ENCODE measurements at places on chromosomes 7 and 10.

GRCh38 chr10:6563731-6564130 lies 16.3 kb downstream of the PRKCQ start:
- no peak for DNase-seq

- no peak for DNase-seq
Measured at GRCh38 chr10:84321902-84322301, 6.5 kb upstream of the CCSER2 start.

GRCh38 chr7:876972-877311 lies 588 bp downstream of the GET4 start:
- no peak for DNase-seq

DNA sequence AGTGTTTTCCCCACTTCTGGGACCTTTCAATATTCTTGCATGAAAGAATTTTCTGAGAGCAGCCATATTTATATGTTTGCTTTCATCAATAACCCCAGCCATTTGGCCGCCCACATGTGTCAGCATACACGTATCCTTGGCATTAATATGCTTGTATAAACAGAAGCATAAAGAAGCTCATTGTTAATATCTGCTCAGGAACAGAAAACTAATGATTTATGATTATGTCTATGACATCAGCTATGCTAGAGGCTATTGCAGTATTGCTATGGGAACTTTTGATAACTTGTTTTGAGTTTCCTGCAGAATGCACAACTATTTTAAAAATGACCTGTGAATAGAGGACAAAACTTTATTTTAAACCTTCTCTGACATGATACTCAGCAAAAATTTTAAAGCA lies 300.9 kb upstream of the MTPN start:
- DNase-seq = no peak

- no peak for DNase-seq
Measured at GRCh38 chr10:489330-489729, 200.1 kb downstream of the DIP2C start.

DNA sequence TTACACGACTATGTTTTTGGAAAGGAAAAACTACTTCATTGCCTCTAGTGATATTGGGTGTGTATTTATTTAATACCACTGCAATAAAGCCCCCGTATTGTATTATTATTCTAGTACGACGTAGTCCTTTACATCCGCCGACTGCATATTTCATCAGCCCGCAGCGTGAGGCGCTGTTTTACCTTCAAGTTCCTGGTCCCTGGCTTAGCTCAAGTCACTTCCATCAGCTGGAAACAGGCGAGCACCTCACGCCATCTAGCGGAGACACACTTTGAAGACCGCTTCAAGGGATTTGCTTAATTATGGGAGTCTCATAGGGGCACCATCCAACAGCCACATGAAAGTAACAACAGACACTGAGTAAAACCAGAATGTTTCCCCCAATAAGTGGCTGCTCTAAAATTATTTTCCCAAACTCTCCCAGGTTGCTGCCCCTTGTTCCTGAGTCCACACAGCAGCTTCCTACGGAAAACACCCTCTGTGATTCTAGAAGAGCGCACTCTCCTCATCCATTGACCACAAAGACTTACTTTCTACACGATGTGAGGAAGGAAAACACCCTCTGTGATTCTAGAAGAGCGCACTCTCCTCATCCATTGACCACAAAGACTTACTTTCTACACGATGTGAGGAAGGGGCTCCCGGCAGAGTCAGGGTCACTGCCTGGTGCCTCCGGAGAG lies 15.7 kb upstream of the ITIH2 start:
- peak; percentile 76 for DNase-seq

GRCh38 chr7:111763221-111763801 lies 201.0 kb upstream of the IMMP2L start:
- peak; percentile 12 for DNase-seq

DNA sequence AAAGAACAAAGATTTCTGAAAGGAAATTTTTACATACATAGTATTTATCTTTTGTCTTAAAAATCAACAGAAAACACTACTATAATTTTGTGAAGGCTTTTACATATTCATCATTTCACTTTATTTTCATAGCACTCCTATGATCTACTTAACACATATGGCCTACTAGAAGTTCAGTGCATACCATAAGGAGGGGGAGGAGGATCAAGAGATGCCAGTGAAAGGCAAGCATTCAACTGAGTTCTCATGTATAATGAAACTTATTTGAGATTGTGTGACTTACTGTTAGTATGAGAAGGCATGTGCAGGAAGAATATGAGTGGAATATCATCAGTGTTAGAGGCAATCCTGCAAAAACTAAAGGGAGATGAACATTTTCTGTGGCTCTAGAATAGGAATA lies 10.6 kb downstream of the BRAF start:
- DNase-seq = no peak

- no peak for DNase-seq
Measured at GRCh38 chr10:77685432-77685831, 47.8 kb upstream of the KCNMA1 start.

DNA sequence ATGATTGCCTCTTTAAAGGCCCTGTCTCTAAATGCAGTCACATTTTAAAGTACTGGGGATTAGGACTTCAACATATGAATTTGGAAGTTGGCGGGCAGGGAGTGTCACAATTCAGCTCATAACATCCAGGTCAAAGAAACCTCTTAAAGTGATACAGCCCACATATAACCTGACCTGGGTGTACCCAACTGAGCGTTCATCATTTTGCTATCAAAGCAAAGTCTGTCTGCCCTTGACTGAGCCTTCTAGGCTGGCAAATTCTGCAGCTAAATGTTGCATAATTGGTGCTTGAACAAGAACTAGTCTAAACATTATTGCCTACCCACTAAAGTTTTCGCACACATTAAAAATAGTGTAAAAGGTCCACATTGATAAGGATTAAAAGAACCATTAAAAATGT lies 3.7 kb downstream of the MSRB2 start:
- DNase-seq = no peak

DNA sequence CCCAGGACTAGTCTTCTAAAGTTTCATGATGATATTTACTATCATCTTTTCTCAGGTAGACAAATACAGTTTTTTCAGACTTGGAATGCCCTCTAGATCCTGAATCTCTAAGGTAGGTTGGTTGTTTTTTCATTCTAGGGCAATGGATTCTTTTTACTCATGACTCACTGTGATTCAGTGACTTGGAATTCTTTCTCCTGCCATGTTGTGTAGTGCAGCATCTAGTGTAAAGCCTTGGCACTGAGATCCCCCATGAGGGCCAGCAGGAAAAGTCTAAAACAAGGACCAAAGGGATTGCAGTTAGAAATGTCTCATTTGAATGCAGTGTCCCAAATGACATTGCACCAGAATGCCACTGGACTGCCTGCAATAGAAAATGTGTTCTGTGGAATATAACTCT lies 430.4 kb downstream of the NEBL start:
- DNase-seq = no peak

DNA sequence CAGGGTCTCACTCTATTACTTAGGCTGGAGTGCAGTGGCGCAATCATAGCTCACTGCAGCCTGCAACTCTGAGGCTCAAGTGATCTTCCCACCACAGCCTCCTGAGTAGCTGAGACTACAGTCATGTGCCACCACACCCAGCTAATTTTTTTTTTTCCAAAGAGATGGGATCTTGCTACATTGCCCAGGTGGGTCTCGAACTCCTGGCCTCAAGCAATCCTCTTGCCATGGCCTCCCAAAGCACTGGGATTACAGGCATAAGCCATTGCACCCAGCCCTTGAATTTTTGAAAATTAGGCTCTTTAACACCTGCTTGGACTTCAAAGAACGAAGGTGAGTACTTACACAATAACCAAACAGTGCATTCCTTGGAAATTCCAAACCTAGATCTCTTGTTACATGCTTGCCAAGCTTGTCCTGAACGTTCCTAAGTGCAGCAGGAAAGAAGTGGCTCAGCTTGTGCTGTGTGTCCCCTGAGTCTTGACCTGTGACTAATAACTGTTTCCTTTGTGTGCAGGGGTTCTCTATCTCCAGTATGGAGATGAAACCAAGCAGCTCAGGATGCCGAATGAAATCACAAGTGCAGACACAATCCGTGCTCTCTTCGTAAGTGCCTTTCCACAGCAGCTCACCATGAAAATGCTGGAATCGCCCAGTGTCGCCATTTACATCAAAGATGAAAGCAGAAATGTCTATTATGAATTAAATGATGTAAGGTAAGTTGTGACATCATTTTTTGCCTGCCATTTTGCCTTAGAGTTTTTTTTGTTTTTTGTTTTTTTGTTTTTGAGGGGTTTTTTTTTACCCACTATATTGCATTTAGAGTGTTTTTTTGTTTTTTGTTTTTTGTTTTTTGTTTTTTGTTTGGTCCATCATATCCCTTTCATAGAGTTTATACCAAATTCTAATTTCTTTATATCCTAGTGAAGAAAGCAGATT lies 223.8 kb downstream of the KIAA1217 start:
- no peak for DNase-seq

GRCh38 chr10:119268428-119268827 lies 61.1 kb downstream of the GRK5 start:
- no peak for DNase-seq

DNA sequence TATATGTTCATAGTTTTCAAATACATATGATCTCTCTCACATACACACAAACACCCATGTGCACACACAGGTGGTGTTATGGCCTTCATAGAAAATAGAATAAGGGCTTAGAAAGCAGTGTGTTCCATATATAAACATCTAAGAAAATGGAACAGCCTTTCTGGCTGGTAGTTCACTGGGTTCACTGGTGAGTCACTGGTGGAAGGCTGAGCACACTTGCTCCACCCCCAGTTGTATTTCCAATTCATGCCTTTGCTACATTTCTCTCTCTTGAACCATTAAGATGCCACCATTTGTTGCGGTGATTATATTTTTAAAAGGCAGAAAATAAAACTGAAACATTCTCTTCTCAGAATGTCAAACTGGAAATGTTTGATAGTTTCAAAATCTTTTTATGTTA lies 252.1 kb downstream of the GLI3 start:
- no peak for DNase-seq

GRCh38 chr10:36577126-36577525 lies 548.3 kb upstream of the ANKRD30A start:
- no peak for DNase-seq

GRCh38 chr10:32065856-32066255 lies 9.6 kb upstream of the KIF5B start:
- no peak for DNase-seq

GRCh38 chr7:140624392-140625191 lies 16.0 kb downstream of the DENND2A start:
- no peak for DNase-seq

DNA sequence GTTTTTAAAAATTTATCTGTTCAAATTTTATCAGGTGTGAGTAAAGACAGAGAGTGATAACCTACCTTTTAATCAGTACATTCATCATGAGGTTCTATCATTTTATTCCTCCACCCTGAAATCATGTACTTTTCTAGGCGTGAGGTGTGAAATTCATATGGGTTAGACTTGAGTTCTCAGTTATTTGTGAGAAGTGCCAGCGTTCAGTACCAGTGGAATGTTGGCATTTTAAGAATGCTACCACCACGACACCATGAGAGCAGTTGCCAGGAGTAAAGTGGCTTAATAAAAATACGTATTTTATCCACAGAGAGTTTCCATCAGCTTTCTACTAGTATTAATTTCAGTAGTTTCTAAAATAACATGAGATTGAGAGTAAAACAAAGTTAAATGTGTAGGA lies 104.1 kb upstream of the FERD3L start:
- DNase-seq = no peak

DNA sequence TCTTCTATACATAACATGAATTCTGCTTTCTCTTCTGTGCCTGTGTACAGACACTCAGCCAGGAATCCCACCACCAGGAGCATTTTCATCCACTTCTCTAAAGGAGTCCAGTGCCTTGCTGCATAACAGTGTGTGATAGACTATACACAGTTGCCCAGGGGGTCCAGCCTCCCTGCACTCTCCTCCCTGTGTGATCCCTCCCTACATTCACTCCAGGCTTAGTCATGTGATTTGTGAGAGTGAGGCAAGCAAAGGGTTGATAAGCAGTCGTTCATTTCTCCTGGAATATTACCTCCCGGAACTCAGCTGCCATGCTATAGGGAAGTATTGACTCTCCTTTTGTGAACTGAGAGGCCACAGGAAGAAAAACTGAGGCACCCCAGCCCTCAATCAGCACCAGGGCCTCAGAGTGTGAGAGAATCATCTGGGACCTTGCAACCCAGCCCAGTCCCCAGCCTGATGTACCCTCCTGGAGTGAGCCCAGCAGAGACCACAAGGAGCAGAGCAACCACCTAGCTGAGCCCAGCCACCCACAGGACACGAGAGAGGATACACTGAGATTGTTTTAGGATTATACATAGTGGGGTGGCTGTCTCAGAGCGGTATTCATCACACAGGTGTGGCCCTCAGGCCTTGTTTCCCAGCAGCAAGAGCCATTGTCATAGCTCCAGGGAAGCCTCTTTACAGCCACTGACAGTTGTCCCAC lies 45.0 kb upstream of the EEPD1 start:
- DNase-seq = no peak

DNA sequence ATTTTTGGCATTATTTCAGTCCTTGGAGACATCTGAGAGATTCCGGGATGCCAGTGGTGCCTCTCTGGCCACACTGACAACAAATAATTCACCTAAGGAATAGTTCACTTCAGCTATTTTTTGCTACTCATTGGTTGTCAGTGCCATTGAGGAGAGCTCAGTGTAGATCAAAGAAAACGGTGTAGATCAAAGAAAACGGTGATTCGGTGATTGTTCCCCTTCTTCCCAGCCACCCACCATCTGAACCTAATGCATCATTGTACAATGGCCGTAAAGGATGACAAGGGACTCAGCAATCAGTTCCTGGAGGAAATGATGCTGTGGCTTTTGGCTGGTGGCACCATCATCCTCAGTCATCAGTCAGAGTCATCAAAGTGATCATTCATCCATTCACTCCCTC lies 80.6 kb downstream of the PTPRZ1 start:
- no peak for DNase-seq

DNA sequence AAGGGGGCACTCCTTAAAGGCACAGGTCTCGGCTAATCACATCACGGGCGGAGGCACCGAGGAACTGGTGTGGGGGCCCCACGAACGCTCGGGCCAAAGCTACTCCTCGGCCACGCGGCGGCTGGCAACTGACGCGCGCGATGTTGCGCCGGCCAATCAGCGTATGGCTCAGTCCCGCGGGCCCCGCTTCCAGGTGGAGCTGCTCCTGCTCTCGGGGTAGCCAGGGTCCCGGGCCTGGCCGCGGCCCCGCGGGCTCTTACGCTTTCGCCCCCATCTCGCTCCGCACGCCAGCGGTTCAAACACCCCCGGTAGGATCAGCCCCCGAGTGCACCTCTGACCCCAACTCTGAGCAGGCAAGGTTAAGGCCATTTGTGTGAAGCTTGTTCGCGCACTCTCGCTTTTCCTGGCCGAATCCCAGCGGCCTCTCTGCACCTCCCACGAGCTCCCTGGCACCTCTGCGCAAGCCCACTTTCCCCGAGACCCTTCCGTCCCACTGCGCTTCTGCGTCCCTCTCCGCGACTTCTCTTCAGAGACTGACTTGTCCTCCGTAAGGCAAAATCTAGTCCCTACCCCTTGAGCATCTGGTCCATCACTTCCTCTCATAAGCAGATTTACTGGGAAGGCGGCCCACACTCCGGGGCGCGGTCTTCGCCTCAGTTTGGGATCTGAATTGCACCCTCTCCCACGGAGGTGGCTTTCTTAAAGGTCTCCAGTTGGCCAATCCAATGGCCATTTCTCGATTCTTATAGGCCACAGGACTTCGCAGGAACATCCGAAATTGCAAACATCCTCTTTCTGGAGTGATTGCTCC lies 200.9 kb upstream of the TBX20 start:
- no peak for DNase-seq

GRCh38 chr10:37436357-37436756 lies 311.0 kb downstream of the ANKRD30A start:
- no peak for DNase-seq
